Psoas muscle (tissue), 8 donors: ENCODE measurements at places on chromosomes 7 and 10. TPM values are rescaled to one million over a fixed set of nuclear protein-coding genes. Genes with fewer than 3 reads are reported as not detected.

GRCh38 chr7:148398844-148399365 lies 191.7 kb upstream of the C7orf33 start:
- no peak for DNase-seq

LRRD1 gene
- polyA plus RNA-seq: not detected

PRKCQ gene
- 6.6 TPM for polyA plus RNA-seq

GPAM gene
- 9.1 TPM for polyA plus RNA-seq
